ENCODE measurements at places on chromosomes 6 and 20.

- DNase-seq: no peak
Observed at GRCh38 chr6:5121479-5121878, 36.3 kb downstream of the PPP1R3G start.

- no peak for DNase-seq
Observed at GRCh38 chr20:33291416-33291815, 8.4 kb downstream of the BPIFB1 start.

GRCh38 chr6:11130605-11131004 lies 19.1 kb upstream of the ERVFRD-1 start:
- DNase-seq: no peak

- no peak for DNase-seq
Observed at GRCh38 chr6:8282380-8282779, 153.0 kb downstream of the SLC35B3 start.

DNA sequence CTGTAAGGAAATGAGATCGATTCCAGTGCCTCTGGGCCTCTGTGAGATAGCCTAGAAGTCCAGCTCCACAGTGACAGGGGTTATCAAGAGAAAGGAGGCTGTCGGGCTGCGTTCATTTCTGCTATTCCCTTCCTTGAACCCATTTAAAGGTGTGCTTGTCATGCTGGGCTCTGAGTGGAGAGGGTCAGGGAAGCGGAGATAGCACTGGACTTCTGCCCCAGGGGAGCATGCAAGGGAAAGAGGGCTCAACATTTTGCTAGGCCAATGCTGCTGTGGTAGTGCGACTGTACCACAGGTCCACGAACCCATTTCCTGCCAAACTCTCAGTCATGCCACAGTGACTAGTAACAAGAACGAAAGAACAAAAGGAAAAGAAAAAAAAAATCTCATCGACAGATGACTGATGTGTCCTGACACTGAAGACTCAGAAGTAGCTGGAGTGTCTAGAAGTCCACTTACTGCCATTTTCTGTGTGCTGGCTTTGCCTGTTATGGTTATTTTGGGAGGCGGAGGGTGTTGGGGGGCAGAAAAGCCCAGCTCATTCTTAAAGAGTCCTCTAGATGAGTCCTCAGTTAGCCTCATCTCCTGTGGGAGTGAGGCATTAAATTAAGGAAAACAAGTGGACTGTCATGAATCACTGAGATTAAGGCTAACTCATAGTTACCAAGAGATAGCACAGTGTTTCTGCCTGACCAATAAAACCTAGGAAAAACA lies 8.1 kb downstream of the NEDD9 start:
- DNase-seq: no peak

- no peak for DNase-seq
Observed at GRCh38 chr20:59944726-59945125, 4.5 kb downstream of the FAM217B start.

DNA sequence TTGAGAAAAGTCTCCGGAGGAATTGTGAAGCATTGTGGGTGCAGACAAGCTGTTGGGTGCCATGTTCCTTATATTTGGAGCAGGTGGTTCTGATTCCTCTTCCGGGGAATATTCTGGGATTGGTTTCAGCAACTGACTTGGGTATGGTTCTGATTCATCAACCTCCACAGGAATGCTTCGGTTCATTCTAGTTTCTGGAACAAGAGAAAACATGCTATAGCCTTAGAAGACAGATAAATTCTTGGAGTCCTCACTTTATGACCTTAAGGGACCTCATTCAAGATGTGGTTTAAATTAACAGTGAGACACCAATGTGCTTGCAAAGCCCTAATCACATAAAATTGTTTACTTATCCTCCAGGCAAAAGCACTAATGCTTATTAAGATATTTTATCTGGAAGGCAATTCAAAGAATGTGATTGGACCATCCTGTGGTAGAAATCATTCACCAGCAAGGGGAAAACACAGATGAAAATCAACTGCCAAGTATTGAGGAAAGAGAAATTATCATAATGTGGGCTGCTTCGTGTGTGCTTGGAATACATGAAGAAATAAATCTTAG lies 13.7 kb downstream of the TRAF3IP2 start:
- no peak for DNase-seq

DNA sequence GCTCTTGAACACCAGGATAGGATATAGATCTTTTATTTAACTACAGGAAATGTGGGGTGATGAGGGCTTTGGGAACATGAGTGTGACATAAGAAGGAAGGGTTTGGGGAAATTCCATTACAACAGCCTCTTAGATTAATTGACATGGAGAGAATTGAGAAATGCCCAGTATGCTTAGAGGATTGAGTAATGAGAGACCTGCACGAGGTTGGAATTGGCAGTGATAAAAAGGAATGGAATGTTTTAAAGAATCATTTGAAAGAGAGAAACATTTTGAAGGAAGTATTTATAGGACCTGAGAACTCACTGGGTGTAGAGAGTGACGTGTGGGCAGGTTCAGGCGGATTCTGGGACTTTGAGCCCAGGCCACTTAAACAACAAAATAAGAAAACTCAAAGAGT lies 227.0 kb downstream of the BMP2 start:
- DNase-seq: no peak

DNA sequence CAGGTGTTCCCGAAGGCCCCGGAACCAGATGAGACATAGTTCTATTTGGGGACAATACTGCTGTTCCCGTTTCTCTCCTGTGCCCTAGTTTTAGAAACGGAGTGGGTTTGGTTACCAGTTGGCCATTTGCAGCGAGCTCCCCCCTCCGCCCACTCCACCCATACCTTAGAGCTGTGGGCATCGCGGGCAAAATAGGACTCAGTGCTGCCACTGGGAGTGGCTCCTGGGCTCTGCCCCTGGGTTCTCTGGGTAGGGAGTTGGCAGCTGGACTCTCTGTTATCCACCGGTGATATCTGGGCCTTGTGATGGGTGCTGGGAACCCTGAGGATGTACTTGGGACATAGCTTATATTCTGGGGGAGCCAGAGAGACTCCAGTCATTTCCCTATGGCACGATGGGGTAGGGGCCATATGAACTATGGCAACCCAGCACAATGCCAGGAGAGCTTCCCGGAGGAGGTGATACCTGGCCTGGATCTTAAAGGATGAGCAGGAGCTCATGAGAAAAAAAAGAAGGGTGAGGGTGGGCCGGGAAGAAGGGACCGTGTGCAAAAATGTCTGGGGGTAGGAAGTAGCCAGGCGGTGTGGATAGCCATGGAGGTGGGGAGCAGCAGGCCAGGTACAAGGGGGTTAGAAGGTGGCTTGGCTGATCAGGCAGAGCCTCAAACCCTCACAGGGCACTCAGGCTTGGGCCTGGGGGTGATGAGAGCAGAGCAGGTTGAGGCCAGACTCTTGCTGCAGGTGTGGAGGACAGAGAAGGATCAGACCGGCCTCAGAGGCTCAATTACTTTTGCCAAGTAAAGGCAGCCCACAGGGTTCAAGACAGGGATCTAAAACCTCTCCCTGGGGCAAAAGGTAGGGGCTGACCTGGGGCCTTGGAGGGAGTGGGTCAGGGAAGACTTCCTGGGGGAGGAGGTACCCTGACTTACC lies 9.6 kb downstream of the SRC start:
- DNase-seq: no peak

- DNase-seq: no peak
Observed at GRCh38 chr20:38112930-38113294, 52.2 kb downstream of the TGM2 start.

- DNase-seq: no peak
Observed at GRCh38 chr6:109477184-109477583, 5.8 kb downstream of the ZBTB24 start.

GRCh38 chr20:61500791-61501321 lies 248.8 kb downstream of the CDH4 start:
- no peak for DNase-seq

DNA sequence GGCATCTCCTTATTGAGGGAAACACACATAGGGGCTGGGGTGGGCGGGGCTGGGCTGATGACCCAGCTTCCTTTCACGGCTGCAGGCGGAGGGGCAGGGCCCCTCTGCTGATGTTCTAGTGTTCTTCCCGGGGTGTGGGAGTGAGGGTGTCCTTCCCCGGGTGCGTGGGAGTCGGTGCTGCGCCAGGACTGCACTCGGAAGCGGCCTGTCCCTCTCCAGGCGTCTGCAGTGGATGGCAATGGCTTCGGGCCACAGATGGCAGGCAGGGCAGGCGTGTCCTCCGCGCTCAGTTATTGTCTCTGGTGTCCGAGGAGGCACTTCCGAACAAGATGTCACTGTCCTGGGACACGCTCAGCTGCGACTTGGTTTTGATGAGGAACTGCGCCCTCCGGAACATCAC lies 19.2 kb downstream of the KCNG1 start:
- DNase-seq: no peak

GRCh38 chr20:61846074-61846473 lies 219.6 kb downstream of the TAF4 start:
- no peak for DNase-seq

GRCh38 chr6:15626878-15627674 lies 35.8 kb downstream of the DTNBP1 start:
- no peak for DNase-seq

DNA sequence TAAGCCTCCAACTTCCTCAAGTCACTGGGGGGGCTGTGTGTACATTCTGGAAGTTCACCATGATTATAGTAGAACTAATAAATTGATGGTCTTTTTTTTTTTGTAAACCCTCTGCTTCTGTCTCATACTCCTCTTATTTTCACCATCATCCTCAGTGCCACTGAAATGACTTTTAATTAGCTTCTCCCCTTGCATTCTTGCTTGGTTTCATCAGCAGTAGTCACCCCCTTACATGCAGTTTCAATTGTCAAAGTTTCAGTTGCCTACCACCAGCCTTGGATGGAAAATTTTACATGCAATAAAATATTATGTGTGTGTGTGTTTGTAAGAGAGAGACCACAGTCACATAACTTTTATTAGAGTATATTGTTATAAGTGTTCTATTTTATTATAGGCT lies 175.8 kb upstream of the BMP5 start:
- no peak for DNase-seq

- peak; percentile 77 for DNase-seq
Observed at GRCh38 chr6:99588618-99589289, 17.9 kb upstream of the PRDM13 start.

DNA sequence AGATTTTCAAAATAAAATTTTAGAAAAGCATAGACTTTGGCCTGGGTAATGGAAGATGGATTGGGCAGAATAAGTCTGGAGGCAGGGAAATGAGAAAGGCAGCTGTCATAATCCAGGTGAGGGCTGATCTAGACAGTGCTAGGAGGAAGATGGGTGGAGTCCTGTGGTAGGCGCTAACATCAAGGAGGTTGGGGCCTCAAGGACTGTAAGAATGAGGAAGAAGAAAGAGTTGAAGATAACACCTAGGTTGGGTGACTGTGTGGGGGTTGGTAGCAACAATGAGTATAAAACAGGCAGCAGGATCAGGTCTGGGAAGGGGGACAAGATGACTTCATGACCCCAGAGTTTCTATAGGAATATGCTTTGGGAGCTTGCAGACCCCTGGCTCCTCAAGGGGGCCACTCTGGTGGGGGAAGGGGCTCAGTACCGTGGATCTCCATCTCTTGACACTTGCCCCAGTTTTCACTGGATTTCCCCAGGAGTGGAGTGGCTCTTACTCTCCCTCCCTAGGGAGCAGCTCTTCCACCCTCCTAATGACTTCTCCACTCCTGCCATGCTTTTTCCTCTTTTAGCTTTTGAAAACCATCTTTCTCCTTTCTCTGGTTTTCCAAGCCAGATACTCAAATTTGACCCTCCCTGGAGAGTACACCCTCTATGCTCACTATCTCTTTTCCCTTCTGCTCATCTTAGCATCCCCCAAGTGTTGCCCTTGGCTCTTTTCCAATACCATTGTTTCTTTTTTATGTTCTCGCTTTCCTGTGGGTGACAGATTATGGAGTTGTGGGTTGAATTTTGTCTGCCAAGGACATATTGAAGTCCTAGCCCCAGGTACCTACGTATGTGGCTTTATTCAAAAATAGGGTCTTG lies 14.8 kb downstream of the TRIM31 start:
- DNase-seq: no peak

GRCh38 chr6:93621442-93621841 lies 202.1 kb upstream of the EPHA7 start:
- no peak for DNase-seq

- no peak for DNase-seq
Observed at GRCh38 chr6:111720931-111721496, 115.3 kb upstream of the TRAF3IP2 start.

- DNase-seq: no peak
Observed at GRCh38 chr6:95325916-95326315, 251.4 kb upstream of the MANEA start.

- DNase-seq: no peak
Observed at GRCh38 chr6:73030257-73030656, 195.0 kb downstream of the KHDC1L start.

- no peak for DNase-seq
Observed at GRCh38 chr6:115885636-115886366, 174.9 kb downstream of the FRK start.

DNA sequence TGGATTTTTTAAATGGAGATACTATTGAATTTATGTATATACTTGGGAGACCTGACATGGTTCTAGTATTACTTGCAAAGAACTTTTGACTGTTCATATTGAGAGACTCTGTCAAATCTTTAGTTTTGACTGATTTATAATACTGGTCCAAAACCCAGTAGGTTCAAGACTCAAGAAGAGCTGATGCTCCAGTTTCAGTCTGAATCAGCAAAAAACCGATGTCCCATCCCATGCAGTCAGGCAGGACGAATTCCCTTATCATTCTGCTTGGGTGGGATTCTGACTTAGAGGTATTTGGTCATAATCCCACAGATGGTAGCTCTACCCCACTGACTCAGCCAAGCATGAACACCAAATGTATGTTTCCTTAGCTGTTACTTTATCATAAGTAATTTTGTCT lies 29.5 kb downstream of the ZNF334 start:
- DNase-seq: no peak

GRCh38 chr20:19673575-19673974 lies 84.5 kb upstream of the RIN2 start:
- DNase-seq: no peak

- no peak for DNase-seq
Observed at GRCh38 chr20:40758790-40759189, 69.8 kb upstream of the MAFB start.

DNA sequence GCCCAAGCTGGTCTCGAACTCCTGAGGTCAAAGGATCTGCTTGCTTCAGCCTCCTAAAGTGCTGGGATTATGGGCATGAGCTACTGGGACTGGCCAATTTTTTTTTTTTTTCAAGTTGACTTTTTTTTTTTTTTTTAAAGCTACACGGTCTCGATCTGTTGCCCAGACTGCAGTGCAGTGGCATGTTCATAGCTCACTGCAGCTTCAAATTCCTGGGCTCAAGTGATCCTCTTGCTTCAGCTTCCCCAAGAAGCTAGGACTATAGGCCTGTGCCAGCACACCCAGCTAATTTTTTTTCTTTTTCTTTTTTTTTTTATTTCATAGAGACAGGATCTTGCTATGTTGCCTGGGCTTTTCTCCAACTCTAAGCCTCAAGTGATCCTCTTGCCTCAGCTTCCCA lies 59.5 kb downstream of the NCOA3 start:
- DNase-seq: no peak

DNA sequence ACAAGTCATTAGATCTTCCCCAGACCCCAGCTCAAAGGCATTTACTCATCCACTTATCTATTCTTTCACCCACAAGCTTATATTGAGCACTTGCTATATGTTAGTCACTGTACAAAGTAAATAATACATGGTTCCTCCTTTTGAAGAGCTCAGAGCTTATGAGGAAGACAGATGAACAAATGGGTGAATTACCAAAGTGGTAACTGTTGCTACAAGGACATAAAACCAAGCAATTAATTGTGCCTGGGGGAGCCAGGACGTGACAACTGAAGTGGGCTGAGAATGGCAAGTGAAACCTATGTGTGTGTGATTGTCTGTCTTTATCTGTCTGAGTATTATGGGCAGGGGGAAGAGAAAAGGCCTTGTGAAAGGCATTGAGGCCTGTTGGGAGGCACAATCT lies 45.6 kb upstream of the AKIRIN2 start:
- no peak for DNase-seq
